ENCODE measurements at places on chromosomes 7 and 10.
A peak's percentile ranks its signal among the peaks of the same experiment; 100 is the strongest.

GRCh38 chr10:48363617-48364355, 57.3 kb downstream of the MAPK8 start:
- DNase-seq: no peak

DNA sequence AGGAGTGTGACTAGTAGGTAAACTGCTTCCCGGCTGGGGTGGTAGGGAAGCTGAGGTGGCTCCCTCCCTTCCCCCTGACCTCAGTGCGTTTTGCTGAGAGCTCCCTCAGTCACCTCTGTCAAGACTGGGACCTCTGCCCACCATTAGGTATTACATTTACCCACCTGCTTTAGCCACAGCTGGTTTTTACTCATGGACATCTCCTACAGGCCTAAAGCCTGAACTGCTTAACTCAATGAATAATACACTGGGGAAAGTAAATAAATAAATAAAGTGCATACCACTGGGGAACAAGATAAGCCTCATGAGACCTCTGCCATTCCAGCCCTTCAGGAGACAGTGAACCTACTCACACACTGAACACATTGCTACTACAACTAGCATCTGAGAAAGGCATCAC, 38.9 kb upstream of the CDK13 start:
- DNase-seq: no peak

DNA sequence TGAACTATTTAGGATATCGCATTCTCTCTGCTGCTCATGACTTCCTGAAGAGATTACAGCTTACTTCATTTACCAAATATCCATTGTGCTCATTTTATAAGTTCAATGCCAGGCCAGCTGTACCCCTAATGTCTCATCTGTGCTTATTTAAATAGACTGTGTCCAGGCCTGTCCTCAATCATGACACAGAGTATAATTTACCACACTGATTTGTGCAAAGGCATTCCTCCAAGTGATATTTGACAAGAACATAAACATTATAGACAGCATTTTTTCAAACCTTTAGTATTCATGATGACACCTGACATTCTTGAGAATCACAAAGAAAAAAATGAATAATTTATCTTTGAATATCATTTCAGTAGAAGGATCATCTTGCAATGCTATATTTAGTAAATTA, 260.1 kb upstream of the SEMA3D start:
- no peak for DNase-seq

- DNase-seq: no peak
Observed at GRCh38 chr10:47181052-47181849, 118.7 kb upstream of the GDF10 start.

- no peak for DNase-seq
Observed at GRCh38 chr10:125299461-125299860, 139.1 kb upstream of the CTBP2 start.

GRCh38 chr10:18436902-18437301, 214.5 kb downstream of the NSUN6 start:
- DNase-seq: no peak

DNA sequence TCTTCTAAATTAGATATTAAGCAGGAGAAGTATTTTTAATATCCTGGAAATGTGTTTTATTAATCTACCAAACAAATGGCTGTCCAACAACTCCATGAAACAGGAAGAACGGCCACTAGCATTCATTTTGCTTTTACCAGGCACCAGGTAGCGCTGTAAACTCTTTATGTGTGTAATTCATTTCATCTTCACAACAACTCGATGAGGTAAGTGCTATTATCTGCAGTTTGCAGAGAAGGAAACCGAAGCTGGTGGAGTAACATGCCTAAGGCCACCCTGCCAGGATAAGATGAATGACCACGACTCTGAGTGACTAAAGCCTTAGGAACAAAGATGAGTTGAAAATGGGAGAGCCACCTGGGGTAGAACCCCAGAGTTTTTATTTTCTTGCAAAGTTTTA, 101.2 kb downstream of the KIAA1217 start:
- no peak for DNase-seq

- DNase-seq: peak; percentile 24
Observed at GRCh38 chr7:88167223-88167622, 52.6 kb downstream of the SRI start.

DNA sequence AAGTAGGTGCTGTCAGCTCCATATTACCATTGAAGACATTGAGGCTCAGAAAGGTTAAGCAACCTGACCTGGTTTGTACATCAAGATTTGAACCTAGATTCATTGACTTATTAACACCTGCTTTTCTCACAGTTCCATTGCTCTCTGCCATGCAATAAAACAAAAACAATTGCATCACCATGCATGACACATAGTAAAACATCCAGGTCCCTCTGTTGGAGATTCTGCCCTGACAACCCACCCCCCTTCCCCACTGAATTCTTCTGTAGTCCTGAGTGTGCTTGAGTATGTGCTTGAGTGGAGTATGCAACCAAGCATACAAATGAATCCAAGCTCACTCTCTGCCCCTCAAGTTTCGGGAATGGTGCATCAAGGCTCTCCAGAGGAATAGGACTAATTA, 6.0 kb upstream of the LMBR1 start:
- DNase-seq: no peak

DNA sequence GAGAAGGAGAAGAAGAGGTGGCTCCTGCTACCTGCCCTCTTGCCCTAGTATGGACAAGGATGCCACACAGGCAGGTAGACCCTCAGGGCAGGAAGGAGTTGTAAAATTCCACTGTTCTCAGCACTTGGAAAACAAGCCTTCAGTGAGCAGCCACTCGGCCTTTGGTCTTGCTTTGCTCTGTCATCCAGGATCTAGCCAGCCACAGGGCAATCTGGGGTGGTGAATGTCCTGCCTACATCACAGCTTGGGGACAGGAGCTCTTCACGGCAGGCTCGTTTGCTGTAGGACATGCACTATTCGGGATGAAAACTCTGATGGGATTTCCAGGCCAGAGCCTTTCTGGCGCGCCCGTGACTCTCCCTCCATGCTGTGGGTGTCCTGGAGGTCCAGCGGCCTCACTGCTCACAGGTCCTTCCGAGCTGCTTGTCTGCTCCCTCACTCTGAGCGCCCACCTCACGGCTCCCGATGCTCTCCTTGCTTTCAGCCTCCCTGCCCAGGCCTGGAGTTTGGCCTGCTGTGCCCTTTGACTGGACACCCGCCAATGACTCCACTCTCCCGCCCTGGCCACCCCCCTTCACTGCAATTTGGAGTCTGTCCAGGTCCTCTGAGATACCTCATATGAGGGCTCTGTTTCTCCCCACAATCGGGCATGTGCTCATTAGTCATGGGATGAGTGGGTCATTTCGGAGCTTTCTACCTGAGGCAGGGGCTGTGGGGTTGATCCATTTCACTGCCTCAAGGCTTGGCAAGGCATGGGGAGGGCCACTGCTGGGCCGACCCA, 227.2 kb upstream of the GRB10 start:
- DNase-seq: no peak

GRCh38 chr10:88707429-88708155, 1.5 kb downstream of the LIPK start:
- no peak for DNase-seq

DNA sequence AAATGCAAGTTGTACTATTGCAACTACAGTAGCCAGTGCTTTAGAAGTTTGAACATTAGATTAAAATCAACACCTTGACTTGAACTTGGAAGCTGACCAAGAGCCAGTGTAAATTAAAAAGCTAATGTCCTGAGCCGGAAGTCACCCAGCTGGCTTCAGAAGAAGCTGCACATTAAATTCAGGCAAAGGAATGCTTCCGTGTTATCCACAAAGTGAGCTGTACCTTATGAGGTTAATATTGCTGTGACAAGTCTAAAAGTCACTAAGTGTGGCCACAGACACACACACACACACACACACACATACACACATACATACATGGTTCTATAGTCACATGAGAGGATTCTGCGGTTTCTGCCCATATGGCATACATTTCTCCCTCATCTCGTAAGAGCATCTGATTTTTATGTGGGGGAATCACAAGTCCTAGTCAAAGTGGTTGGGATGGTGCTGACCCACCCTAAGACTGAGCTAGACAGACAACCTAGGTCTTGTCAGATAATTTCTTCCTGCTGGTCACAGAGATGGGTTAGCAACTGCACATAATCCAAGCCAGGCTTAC, 612.9 kb downstream of the SORCS1 start:
- DNase-seq: no peak

DNA sequence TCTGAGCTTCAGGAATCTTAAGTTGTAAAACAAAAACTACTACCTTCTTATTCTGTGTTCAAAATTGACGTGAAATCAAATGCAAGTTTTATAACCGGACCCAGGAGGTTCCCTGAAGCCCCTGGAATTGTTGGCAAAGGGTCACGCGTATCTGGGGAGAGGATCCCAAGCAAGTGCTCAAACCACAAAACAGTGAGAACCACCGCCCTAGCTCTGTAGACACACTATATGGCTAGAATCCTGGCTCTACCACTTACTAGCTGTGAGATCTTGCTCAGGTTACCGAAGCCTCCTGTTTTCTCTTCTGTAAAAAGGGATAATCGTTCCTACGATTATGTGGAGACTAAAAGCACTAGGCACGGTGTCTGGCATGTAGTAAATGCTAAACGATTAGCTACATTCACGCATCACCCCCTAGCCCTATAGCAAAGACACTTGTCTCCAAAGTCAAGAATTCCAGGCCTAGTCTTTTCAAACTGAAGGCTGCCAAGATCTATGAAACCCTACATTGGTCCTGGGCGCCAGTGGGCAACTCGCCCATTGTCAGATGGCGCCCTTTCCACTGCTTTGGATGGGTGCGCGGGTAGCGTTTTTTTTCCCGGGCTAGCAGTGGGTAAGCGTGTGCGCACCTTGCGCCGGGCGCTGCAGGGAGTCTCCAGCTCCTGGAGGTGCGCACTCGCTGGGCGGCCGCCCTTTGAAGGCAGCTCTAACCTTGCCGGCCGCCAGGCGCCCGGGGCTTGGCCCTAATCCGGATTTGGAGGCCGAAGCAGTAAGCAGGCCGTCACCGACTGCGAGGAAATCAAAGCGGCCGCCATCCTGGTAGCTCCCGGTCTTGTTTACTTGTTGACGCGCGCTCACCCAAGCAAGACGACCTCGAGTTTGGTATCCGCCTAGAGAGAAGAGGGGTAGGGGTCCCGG, 11.6 kb upstream of the NKX2-3 start:
- no peak for DNase-seq

- no peak for DNase-seq
Observed at GRCh38 chr10:83617692-83618545, 521.4 kb upstream of the GHITM start.

DNA sequence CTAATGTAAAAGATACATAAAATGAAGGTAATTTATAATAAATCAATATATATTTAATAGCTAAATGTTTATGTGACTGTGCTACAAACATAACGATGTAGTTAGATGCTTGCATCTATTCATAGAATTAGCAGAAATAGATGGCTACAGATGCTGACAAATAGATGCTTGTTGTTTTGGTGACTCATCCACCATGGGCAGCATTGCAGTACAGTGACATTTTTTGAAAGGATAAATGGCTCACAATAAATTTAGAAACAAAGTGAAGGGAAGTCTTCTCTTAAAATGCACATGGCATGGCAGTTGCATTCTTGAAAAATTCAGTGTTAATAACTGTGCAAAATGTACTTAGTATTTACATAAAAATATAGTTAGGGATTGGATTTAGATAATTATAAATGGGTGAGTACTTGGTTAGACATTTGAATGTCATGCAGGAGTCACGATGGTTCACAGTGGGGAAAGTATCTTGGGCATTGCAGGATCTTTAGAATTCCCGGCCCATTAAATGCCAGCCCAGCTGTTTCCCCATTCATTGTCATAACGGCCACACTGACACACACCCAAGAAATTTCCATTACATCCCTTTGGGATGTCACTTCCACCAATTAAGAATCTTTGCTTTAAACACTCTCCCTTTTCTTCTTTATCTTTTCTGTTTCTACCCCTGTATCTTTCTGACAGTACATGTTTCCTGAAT, 564.1 kb downstream of the ATRNL1 start:
- no peak for DNase-seq

DNA sequence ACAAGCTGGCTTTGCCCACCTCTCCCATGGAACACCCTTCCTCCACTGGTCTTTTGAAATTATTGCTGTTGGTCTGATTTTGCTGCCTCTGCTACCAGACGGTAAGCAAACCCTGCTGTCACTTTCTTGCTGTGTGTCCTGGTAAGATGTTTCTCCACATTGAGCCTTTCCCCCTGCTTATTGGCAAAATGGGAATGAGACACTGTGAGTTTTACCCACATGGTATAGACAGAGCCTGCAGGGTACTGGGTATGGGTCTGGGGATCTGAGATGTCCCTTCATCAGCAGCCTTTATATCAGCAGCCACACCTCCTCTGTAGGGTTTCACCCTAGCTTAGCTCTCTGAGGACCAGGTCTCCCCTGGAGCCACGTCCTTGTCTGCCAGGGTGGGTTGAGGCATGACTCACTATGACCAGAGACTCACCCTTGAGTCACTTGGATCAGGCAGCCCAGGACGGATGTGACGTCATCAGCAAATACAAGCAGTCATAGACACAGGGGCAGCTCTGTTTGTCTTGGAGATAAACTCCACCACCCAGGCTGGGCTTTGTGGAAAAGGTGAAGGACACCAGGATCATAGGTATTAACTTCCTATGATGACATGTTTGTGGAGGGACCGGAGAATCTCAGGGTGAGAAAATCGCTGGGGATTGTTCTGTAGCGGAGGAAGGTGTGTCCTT, 17.9 kb upstream of the BAIAP2L1 start:
- DNase-seq: no peak

DNA sequence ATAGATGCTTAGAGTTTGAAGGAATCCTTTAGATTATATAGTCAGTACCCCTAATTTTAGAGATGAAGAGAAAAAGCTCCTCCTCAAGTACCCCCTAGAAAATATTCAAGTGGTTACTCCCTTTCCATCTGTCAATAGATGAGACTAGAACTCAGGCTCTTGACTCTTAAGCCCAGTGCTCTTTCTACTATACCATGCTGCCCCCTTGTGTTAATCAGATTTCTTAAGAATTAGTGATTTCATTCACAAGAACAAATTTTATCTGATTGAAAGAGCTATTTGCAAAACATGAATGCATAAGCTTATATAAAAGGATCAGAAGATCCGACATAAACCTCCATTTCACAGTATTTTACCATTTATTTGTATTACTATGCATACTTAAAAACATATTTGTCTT, 179.3 kb downstream of the TFEC start:
- no peak for DNase-seq

GRCh38 chr7:95950698-95951097, 178.3 kb downstream of the DYNC1I1 start:
- DNase-seq: no peak

- DNase-seq: no peak
Observed at GRCh38 chr10:17989908-17990767, 38.4 kb downstream of the SLC39A12 start.

- DNase-seq: no peak
Observed at GRCh38 chr10:31961277-31962074, 32.8 kb upstream of the ARHGAP12 start.

Data from nucleus accumbens (tissue), 56 donors.